ENCODE measurements at places on chromosomes 7 and 10.

DNA sequence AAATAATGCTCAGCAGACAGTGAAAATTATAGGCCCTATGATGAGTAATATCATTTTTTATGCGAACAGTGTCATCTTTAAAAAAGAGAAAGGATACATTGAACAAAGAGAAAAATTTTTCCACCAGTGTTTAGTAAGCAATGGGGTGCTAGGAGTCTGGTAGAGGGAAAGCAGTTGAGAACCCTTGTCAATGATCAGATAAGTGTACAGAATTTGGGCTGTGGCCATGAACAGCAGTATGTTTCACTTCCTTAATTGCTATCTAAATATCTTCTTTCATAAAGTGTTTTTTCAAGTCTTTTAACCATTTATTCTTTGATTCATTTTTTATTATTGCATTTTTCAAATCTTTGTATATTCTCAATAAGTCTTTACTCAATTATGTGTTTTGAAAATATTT is 750.7 kb upstream of the KCND2 start:
- no peak for DNase-seq

DNA sequence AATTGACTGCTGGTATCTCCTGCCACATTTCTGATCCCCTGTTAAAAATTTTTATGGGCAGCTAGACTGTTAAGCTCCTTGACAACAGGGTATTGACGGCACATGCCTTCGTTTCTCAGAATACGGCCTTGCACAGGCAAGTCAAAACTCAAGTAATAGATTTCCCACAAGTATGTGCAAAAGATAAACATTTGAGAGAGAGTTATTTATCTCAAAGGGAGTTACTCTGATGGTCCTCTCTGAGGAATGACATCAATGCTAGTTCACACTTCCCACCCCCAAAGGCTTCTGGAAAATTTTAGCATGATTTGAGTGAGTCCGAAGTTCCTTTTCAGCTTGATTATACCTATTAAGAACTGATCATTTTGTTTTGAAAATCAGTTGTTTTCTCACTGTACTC is 71.9 kb downstream of the JCAD start:
- no peak for DNase-seq

- DNase-seq: no peak
Observed at GRCh38 chr10:22389856-22390589, 44.7 kb downstream of the SPAG6 start.

- no peak for DNase-seq
Observed at GRCh38 chr10:122587098-122587760, 26.7 kb downstream of the DMBT1 start.

- no peak for DNase-seq
Observed at GRCh38 chr10:4028854-4029583, 244.0 kb upstream of the KLF6 start.

DNA sequence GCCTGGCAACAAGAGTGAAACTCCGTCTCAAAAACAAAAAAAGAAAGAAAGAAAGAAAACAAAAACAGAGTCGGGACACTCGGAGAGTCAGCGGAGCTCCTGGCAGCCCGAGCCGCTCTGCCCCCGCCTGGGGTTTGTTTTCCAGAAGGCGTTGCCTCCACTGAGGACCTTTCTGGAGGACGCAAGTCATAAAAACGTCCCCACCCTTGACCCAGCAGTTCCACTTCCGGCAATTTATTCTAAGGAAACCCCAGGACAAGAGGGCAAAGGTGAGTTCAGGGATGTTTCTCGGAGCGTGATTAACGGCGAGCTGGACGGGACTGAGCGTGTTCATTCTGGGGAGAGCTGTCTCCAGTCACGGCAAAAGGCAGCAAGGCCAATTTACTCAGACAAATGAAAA is 27.0 kb upstream of the SUN1 start:
- DNase-seq: no peak
